ENCODE measurements at places on chromosomes 12 and 14.

DNA sequence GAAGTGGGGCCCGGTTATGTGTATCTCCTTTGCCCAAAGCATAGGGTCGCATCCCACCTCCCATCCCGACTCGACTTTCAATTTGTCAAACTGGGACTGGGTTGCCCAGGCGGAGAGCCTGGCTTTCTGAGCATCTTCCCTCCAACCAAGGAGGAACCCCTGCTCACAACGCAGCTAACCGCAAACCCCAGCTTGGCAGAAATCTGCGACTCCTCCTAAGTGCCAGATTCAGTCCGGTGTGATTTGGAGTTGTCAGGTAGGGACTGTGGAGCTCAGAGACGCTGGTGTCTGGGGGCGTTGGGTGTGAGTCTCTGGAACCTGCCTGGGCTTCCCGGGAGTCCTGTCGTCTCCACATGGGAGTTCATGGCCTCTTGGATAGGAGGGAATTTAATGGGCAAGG is 1126.7 kb downstream of the AACS start:
- peaks cover 2% of the 10 kb centered on the region for H3K36me3 ChIP-seq
- no peak for DNase-seq
- peak overlapping the region; percentile 80 for H3K4me3 ChIP-seq
- no peaks in the 10 kb centered on the region for H3K4me1 ChIP-seq
- H3K27me3 ChIP-seq = no peaks in the 10 kb centered on the region
- no peak overlapping the region for H3K27ac ChIP-seq

DNA sequence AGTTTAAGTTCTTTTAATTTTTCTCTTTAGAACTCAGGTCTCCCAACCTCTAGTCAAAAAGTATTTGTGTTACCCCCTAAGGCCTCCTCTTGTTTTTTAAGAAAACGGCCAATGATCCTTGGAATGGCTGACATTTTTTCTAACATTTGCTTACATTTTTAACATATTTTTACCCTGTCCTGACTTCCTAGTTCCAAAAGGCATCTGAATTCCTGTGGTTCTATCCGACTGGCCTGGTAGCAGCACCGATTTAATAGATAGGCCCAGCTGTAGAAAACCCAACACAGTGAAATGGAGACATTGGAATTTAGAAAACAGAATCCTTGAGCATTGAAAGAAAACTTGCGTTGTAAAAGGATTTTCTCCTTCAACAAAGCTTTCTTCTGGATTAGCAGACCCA is 134.7 kb upstream of the GSC start:
- peaks cover 6% of the 10 kb centered on the region for H3K27me3 ChIP-seq
- H3K36me3 ChIP-seq = no peaks in the 10 kb centered on the region
- no peaks in the 10 kb centered on the region for H3K4me1 ChIP-seq
- DNase-seq = no peak
- no peak overlapping the region for H3K27ac ChIP-seq

DNA sequence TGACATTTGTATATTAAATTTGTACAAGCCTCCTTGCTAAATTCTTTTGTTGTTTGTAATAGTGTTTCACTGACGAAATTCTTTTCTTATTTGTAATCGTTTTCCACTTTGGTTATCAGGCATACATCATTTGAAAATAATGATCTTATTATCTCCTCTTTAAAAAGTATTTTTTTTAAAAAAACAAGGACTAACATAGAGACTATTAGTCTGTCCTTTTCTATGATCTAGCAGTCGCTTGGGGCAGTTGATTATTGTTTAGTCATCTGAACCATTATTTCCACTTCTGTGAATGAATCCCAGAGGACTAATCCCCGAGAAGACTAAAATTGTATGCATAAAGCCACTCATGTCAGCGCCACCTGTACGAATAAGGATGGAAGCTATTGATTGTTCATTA is 11.5 kb downstream of the ADGRD1 start:
- no peaks in the 10 kb centered on the region for H3K36me3 ChIP-seq
- H3K27me3 ChIP-seq = no peaks in the 10 kb centered on the region
- no peak overlapping the region for H3K4me3 ChIP-seq

GRCh38 chr14:53401646-53402045 is 248.5 kb upstream of the DDHD1 start:
- no peak for DNase-seq
- no peaks in the 10 kb centered on the region for H3K4me1 ChIP-seq
- H3K36me3 ChIP-seq = no peaks in the 10 kb centered on the region

DNA sequence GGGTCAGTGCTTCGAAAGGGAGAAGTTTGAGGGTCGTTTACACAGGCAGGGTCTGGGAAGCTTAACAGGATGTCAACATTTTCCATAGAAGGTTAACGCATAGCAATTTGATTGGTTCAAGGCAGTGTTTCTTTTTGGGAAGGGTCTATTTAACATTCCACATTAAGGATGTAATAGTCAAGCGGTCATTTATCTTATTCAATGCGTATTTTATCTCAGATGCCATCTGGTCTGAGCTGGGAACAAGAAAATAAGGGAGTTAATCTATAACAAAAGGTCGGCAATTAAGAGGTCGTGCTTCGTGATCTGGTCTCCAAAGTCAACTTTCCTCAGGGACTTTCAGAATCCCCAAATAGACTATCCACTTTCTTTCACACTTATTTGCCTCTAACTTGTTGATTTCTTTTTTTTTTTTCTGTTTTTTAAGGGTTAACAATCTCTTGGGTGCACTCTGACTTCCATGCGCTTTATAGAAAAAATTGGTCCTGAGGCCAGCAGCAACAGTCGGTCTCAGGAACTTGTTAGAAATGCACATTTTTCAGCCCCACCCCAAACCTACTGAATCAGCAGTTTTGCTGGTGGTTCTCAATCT is 550 bp upstream of the RESF1 start:
- no peaks in the 10 kb centered on the region for H3K27me3 ChIP-seq
- H3K4me3 ChIP-seq = peak overlapping the region; percentile 85
- H3K27ac ChIP-seq = no peak overlapping the region
- peaks cover 27% of the 10 kb centered on the region for H3K36me3 ChIP-seq
- DNase-seq = no peak

DNA sequence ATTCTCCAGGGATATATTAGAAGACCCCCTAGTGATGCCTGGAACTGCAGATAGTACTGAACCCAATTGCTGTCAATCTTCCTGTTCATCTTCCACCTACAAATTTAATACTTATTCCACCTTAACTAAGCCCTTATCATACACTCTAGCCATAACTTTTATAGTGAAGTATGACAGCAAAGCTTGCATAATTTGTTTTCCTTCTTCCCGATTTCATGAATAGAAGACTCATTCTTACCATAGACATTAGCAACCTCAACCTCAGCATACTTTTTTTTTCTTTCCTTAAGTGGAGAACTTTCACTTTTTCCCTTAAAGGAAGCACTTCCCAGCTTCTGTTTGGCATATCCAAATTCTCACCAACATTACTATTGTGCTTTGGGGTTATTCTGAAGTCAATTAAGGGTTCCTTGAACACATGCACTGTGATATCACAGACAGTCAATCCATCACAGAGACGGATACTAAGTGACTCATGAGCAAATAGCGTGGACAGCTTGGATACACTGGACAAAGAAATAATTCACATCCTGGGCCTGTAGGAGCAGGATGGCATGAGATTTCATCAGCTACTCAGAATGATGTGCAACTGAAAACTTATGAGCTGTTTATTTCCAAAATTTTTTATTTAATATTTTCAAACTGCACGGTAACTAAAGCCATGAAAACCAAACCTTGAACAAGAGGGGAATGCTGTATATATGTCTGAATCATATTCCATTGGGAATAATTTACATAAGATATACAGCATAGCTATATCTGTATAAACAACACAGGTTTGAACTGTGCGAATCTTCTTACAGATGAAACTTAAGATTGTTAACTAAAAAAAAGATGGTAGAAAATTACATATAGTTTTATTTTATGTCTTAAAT is 63.9 kb downstream of the SYT1 start:
- H3K27ac ChIP-seq = no peak overlapping the region
- H3K4me1 ChIP-seq = no peaks in the 10 kb centered on the region
- H3K27me3 ChIP-seq = no peaks in the 10 kb centered on the region

GRCh38 chr12:120481022-120481767 is 11.6 kb upstream of the SRSF9 start:
- H3K4me3 ChIP-seq = no peak overlapping the region
- no peak overlapping the region for H3K27ac ChIP-seq
- no peaks in the 10 kb centered on the region for H3K36me3 ChIP-seq
- DNase-seq = no peak
- no peaks in the 10 kb centered on the region for H3K4me1 ChIP-seq

GRCh38 chr12:46494424-46494823 is 121.9 kb upstream of the SLC38A2 start:
- H3K27me3 ChIP-seq = no peaks in the 10 kb centered on the region
- H3K4me3 ChIP-seq = no peak overlapping the region
- DNase-seq = no peak
- peaks cover 9% of the 10 kb centered on the region for H3K4me1 ChIP-seq
- peak overlapping the region; percentile 92 for H3K27ac ChIP-seq

GRCh38 chr14:69040353-69040752 is 61.3 kb upstream of the ACTN1 start:
- H3K27me3 ChIP-seq = no peaks in the 10 kb centered on the region
- H3K4me1 ChIP-seq = peaks cover 17% of the 10 kb centered on the region
